ENCODE measurements at places on chromosomes 12 and 14.

DNA sequence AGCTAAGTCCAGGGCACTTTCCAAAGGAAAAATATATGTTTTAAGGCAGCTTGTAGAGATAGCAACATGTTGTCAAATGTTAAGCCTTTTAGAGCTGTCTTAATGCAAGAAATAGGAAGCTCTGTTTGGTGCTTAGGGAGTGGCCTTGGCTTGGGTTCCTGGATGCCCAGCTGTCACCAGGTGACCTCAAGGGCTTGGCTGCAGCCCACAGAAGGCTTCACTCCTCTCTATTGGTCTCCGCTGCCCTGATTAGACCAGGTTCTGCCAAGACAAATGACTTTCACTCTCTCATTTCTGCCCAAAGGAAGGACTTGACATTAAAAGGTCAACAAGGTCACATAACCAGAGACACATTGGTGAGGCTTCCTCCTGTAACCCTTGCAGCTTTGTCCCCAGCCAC lies 76.8 kb downstream of the WSCD2 start:
- DNase-seq = no peak

GRCh38 chr12:52715416-52715815 lies 12.1 kb upstream of the KRT77 start:
- no peak for DNase-seq

DNA sequence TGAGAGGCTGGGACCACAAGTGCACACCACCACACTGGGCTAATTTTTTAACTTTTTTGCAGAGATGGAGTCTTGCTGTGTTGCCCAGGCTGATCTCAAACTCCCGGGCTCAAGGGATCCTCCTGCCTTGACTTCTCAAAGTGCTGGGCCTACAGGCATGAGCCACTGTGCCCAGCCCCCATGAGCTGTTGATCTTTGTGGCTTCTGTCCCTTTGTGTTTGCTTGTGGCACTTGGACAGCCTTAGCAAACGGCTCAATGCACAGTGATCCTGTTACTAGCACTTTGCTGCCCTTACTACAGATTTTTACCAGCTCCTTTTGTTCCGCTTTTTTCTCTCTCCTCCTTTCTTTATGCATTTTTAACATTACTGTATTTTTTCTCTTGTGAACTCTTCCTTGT lies 25.3 kb upstream of the EVL start:
- no peak for DNase-seq

- DNase-seq = no peak
Observed at GRCh38 chr12:131620946-131621681, 89.8 kb upstream of the SFSWAP start.

DNA sequence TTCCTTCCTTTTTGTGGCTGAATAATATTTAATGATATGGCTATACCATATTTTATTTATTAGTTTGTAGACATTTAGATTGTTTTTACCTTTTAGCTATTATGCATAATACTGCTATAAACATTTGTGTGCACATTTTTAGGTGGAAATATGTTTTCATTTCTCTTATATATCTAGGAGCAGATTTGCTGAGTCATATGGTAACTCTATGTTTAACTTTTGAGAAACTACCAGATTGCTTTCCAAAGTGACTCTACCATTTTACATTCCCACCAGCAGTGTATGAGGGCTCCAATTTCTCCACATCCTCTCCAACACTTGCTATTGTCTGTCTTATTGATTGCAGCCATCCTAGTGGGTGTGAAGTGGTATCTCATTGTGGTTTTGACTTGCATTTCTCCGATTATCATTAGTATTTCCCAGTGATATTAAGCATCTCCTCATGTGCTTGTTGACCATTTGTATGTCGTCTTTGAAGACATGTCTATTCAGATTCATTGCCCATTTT lies 160.2 kb downstream of the KICS2 start:
- no peak for DNase-seq

- no peak for DNase-seq
Observed at GRCh38 chr12:119457271-119457670, 122.7 kb downstream of the CCDC60 start.

DNA sequence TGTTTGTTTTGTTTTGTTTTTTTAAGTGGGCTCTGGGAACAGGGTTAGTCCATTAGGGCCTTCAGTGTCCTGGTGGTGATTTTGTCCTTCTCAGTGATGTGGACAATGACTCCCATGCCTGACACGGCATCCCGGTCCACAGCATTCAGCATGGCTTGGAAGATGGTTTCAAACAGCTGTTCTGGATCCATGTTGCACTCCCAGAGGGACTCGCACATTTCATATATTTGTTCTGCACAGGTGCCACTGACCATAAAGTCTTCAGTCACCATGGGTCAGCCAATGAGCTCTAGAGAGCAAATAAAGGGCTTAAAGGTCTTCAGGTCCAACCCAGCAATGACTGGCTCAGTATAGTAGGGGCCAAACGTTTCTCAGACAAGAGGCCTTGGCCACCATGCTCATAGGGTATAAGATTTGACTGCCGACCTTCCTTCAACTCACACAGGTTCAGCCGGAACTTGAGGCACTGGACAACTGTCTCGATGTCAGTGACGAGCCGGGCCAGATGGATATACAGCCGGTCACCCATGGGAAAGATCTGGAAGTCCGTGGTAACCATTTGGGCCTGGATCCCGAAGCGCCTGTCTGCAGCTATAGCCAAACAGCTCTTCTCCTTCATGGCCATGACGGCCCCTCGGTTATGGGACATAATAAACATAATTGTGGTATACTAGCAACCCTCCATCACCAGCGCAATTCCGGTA lies 18.0 kb downstream of the OR10P1 start:
- no peak for DNase-seq

GRCh38 chr12:126768517-126768916 lies 1498.5 kb upstream of the TMEM132C start:
- no peak for DNase-seq

GRCh38 chr14:94640721-94641631 lies 28.8 kb downstream of the SERPINA3 start:
- no peak for DNase-seq

- no peak for DNase-seq
Observed at GRCh38 chr14:105487449-105487985, 831 bp downstream of the CRIP1 start.

DNA sequence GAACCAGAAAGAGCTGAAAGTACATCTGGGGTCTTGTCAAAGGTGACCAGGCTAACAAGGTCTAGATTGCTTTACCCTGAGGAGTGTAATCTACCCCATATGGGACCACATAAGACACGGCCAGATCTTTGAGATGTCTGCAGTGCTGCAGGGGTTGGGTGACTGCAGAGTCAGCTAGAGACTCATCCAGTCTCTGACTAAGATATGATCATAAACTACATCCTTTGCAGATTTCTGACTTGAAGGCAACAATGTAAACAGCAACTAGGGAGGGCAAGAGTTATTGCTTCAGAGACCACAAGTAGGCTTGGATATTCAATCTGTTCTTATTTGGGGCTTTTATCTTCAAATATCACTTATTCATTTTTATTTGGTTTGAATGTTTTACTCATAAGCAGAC lies 1080.5 kb upstream of the FOXG1 start:
- no peak for DNase-seq

GRCh38 chr12:105803292-105803691 lies 335.5 kb downstream of the NUAK1 start:
- DNase-seq = no peak

DNA sequence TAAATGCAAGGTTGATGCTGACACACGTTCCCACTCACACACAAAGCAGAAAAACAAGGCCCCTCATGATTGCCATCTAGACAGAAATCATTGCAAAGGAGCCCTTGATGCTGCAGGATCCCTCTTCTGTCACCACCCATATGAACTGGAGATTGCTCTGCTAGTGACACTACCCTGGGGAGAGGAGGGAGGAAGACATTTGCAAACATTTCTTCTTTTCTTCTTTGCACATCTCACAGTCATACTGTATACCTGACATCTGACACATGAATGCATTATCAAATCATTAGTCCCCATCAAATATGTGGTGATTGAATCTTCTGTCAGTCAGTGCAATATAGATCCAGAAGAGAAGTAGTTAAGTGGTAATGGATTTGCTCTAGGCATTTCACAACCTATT lies 208.5 kb upstream of the E2F7 start:
- DNase-seq = no peak

DNA sequence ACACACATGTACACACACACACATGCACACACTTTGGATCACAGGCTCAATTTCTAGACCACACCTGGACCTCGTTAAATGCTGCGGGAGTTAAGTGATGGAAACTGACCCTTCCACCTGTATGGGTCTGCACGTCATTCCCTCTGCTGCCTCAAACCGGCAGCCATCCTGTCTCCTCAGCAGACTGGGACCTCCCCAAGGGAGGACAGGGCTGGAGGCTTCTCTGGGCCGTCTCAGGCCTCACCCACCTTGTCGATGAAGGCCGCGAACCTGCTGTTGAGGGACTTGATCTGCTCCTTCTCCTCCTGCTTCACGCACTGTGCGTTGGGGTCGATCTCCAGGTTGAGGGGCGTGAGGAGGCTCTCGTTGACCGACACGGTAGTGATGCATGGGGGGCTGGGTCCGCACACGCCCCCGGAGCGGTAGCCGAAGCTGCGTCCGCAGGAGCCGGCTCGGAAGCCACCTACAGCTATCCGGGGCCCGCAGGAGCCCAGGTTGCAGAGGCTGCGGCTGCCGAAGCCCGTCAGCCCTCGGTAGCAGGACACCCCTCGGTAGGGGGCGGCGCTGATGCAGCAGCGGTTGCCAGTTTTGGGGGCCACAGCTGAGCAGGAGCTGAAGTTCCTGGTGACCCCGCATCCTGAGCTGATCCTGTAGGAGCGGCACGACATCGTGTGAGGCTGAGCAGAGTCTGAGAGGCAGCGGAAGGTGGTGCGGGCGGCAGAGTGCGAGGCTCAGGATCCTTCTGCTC lies at the start of gene KRT85:
TSS of gene KRT85 (minus strand) at position 744 of the 748 bp plus-strand sequence. CDS start at position 668, 76 bp downstream.
- DNase-seq = no peak

DNA sequence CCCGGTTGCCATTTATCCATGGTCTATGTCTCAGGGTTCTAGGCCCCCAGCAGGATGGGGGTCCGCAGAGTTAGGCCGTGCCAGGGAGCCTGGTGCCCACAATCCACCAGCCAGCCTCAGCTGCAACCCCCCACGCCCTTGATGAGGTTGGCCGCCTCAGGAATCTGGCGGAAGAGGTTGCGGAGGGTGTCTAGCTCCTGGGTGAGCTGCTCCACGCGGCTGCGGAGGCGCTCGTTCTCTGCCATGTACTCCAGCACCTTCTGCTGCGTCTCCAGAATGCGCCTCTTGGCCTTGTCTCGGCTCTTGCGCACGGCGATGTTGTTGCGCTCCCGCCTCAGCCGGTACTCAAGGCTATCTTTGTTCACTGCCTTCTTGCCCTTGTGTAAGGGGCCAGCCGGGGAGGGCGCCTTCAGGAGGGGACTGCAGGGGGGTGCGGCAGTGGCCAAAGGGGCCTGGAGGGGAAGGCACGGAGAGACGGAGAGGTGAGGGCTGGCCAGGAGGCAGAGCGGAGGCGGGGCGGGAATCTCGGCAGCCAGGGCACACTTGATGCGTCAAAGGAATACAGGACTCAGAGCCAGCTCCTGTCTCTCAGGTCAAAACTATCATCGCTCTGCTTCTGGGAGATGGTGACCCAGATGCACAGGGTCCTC lies 1.6 kb downstream of the CEBPE start:
- DNase-seq = no peak

- no peak for DNase-seq
Observed at GRCh38 chr14:46819117-46819516, 167.5 kb upstream of the RPL10L start.

DNA sequence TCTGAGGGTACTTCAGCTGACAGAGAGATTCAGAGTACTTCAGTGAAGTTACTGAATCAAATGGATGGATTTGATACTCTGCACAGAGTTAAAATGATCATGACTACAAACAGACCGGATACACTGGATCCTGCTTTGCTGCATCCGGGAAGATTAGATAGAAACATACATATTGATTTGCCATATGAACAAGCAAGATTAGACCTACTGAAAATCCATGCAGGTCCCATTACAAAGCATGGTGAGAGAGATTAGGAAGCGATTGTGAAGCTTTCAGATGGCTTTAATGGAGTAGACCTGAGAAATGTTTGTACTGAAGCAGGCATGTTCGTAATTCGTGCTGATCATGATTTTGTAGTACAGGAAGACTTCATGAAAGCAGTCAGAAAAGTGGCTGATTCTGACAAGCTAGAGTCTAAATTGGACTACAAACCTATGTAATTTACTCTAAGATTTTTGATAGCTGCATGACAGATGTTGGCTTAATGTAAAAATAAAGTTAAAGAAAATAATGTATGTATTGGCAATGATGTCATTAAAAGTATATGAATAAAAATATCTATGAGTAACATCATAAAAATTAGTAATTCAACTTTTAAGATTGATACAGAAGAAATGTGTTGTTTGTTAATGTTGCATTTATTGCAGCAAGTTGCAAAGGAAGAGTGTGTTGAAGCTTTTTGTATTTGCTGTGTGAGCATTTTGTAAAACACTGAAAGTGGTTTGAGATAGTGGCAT lies 136.1 kb upstream of the RAP1B start:
- DNase-seq = no peak

DNA sequence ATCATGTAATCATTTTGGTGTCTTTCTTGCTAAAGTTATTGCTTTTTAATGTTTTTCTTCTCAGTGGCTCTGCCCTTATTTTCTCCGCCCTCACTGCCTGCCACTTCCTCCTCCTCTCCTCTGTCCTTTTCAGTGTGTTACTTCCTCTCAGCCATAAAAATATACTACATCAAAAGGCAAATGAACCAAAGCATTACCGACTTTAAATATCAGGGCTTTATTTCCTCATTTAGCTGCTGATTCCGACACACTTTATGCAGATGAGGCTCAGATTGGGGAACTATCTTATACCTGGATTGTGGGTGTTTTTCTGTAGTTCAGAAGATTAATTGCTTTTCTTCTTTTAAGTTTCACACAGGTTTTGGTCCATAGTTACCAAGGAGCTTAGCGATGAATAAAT lies 118.1 kb downstream of the CMAS start:
- no peak for DNase-seq

- no peak for DNase-seq
Observed at GRCh38 chr12:83318386-83319098, 631.8 kb downstream of the TMTC2 start.
